ENCODE measurements at places on chromosomes 7 and 10. TPM values are rescaled to one million over a fixed set of nuclear protein-coding genes. Genes with fewer than 3 reads are reported as not detected.

The RAMP3 gene
- total RNA-seq: not detected

The ZNF777 gene
- total RNA-seq: 3.6 TPM

The PDE6C gene
- total RNA-seq: not detected

The NUTM2B gene
- under 0.01 TPM for total RNA-seq

The PLAC9 gene
- 1.6 TPM for total RNA-seq

The CAMK2B gene
- 0.18 TPM for total RNA-seq

The GPR22 gene
- total RNA-seq: not detected

The NUTM2A gene
- under 0.01 TPM for total RNA-seq

The AKR1C8 gene
- total RNA-seq: not detected

The NPFFR1 gene
- total RNA-seq: not detected

The SLC39A12 gene
- total RNA-seq: not detected

The ANXA8L1 gene
- 0.18 TPM for total RNA-seq

The SORBS1 gene
- 0.18 TPM for total RNA-seq

The TAS2R38 gene
- not detected for total RNA-seq

DNA sequence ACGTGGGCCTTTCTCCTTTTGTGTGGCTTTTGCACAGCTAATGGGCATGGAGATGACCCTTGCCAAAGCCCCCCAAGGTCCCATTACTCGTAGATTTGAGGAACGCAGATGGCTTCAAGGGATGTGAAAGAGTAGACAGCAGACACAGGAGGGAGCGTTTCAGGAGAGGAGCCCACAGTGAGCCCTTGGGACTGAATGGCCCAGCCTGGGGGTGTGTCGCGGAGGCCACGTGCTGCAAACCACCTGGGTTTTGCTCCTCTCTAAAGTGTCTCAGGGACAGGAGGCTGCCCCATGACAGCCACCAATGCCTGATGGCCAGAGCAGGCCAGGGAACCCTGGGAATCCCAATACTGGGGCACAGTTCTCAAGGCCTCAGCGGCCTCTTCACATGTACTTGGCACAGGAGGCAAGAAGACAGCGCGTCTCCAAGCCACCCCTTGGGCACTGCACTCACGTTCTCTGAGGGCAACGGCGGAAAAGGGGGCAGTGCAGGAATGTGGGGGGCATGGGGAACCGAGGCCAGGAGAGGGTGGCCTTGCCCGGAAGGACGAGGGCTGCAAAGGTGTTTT lies 185.2 kb downstream of the WDR37 start:
- no peak overlapping the region for H3K4me3 ChIP-seq

DNA sequence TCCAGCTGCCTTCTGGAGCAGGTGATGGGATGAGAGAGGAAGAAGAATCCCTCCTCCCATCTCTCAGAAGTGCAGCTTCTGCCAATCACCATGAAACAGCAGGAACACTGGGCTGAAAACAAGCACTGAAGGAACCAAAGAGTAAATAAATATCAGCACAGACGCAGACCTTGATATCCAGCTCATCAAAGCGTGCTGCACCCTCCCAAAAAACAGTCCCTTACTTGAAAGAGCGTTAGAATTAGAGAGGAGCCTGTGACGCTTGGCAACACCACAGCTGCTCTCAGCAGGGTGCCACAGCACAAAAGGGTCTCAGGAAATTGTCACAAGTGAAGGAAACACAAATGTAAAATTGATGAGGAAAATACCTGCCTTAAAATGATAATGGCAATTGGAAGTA lies 39.5 kb downstream of the KLF6 start:
- H3K4me1 ChIP-seq: peaks cover 10% of the 10 kb centered on the region
- H3K4me3 ChIP-seq: no peak overlapping the region
- no peaks in the 10 kb centered on the region for H3K36me3 ChIP-seq
- DNase-seq: no peak
- no peak overlapping the region for H3K27ac ChIP-seq

- no peak overlapping the region for H3K4me3 ChIP-seq
- no peak for DNase-seq
- H3K4me1 ChIP-seq: no peaks in the 10 kb centered on the region
Measured at GRCh38 chr7:128875523-128875948, 12.9 kb downstream of the ATP6V1F start.

- H3K4me1 ChIP-seq: peaks cover 17% of the 10 kb centered on the region
- no peaks in the 10 kb centered on the region for H3K36me3 ChIP-seq
- DNase-seq: peak; percentile 61
- no peak overlapping the region for H3K4me3 ChIP-seq
Measured at GRCh38 chr7:107692501-107692900, 31.9 kb downstream of the SLC26A4 start.

DNA sequence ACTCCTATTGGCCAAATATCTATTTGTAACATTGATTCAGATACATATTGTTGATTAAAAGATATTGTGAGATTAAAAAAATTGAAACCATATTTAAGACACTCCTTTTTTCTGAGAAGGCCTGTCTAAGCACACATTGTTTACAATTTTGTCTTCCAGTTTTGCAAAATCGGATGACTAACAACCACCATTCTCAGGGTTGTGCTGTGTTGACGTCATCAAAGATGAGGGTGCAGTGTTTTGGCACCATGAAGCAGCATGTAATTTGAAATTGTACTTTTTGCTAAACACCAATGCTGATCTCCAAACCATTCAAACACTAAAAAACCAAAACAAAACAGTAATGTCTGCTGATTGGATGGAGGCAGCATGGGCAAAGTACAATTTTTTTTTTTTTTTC lies 7.4 kb downstream of the CREB5 start:
- peak; percentile 98 for DNase-seq
- H3K27ac ChIP-seq: peak overlapping the region; percentile 6
- H3K4me1 ChIP-seq: peaks cover 4% of the 10 kb centered on the region
- H3K27me3 ChIP-seq: no peaks in the 10 kb centered on the region
- no peak overlapping the region for H3K4me3 ChIP-seq
- no peaks in the 10 kb centered on the region for H3K36me3 ChIP-seq

GRCh38 chr7:152158801-152159587 lies 133.5 kb downstream of the GALNT11 start:
- no peak overlapping the region for H3K4me3 ChIP-seq
- no peaks in the 10 kb centered on the region for H3K27me3 ChIP-seq
- H3K4me1 ChIP-seq: no peaks in the 10 kb centered on the region
- no peak for DNase-seq
- H3K36me3 ChIP-seq: peaks cover 57% of the 10 kb centered on the region

- peaks cover 6% of the 10 kb centered on the region for H3K4me1 ChIP-seq
- H3K27ac ChIP-seq: no peak overlapping the region
Measured at GRCh38 chr10:132330486-132330833, 1.5 kb upstream of the LRRC27 start.

DNA sequence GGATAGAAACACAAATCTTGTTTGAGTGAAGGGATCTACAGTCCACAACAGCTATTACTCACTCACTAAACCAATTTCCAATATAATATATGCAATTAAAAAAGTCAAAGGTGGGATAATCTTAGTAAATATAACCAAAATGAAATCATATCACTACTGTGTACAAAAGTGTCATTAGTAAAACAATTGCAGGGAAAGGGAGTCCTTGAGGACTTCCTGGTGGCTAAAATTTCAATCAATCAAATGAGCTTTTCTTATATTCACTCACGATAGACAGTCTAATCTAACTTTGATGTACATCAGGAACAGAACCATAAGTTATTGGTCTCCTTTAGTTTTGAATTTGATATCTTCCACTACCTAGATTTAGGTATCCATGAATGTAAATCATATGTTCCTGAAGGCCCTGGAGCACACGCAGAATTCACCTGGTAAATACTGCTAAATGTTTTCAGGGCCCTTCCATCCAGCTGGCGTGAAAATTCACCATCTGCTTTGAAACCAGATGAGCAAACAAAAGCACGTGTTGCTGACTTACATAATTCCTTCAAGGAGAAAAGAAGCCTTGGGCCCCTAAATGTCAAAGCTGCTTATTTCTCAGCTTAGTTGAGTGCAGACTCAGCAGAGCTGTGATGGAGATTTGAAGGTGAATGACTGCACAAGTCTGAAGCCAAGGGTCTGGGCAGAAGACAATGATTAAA lies 159.3 kb upstream of the TMEM196 start:
- no peaks in the 10 kb centered on the region for H3K4me1 ChIP-seq
- DNase-seq: no peak
- H3K36me3 ChIP-seq: no peaks in the 10 kb centered on the region
- no peaks in the 10 kb centered on the region for H3K27me3 ChIP-seq

DNA sequence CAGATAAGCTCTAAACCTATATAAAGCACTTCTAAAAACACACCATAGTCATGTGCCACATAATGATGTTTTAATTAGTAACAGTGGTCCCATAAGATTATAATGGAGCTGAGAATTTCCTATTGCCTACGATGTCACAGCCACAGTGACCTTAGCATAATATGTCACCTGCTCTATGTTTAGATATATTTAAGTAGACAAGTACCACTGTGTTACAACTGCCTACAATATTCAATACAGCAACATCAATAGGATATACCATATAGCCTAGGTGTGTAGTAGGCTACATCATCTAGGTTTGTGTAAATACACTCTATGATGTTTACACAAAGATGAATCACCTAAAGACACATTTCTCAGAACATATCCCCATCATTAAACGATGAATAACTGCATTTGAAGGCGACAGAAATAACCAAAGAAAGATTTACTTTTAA lies 24.5 kb downstream of the GPR22 start:
- H3K27me3 ChIP-seq: no peaks in the 10 kb centered on the region
- H3K4me3 ChIP-seq: no peak overlapping the region
- H3K4me1 ChIP-seq: no peaks in the 10 kb centered on the region
- no peak overlapping the region for H3K27ac ChIP-seq
- DNase-seq: peak; percentile 7
- H3K36me3 ChIP-seq: no peaks in the 10 kb centered on the region

DNA sequence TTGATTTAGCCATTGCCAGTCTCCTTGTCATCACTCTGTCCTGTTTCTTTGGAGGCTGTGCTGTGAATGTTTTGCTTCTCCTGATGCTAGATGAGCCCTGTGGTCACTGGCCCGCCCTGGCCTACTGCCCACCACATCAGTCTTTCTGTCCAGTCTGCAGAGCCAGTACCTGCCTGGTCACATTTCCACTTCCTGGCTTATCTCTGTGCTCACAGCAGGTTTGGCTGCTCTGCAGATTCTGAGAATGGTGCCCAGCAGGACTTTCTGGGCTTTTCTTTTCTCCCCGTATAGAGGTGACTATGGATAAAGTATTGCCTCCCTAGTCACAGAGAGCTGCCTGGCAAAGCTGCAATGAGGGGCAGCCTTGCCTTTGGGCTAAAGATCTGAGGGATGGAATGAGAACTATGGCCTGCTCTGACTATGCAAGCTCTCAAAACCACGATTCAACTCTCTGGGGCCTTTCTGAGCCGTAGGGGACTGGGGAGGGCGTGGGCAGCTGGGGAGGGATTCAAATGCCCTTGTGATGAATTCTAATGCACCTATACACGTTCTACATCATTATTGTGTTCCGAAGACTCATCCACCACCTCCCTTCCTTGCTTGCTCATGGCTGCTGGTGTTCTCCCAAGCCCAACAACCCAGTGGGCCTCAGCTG lies 410.4 kb upstream of the NPVF start:
- no peak for DNase-seq
- H3K27me3 ChIP-seq: no peaks in the 10 kb centered on the region
- H3K36me3 ChIP-seq: no peaks in the 10 kb centered on the region
- H3K4me3 ChIP-seq: no peak overlapping the region
- no peak overlapping the region for H3K27ac ChIP-seq

DNA sequence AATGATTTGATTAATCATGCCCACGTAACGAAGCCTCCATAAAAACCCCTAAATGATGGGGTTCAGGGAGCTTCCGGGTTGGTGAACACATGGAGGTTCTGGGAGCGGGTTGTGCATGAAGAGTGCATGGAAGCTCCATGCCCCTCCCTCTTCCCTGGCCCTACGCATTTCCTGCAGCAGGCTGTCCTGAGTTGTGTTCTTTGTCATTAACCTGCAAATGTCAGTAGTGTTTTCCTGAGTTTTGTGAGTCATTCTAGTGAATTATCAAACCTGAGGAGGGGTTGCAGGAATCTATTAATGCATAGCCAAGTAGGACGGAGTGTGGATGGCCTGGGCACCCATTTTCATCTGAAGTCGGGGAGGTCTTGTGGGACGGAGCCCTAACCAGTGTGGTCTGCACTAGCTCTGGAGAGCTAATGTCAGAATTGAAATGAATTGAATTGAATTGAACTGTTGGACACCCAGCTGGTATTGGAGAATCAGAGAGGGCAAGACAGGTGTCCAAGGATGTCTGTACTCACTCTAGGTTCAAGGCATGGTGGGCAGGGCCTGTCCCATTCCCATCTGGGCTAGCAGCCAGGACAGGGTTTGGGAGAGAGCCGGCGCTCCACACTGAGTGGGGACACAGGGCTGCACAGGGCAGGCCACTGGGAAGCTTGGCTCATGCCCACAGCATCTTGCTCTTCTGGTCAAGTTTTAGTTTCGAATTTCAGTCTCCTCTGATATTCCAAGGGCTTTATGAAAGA lies 22.3 kb upstream of the ARHGAP22 start:
- H3K4me1 ChIP-seq: peaks cover 2% of the 10 kb centered on the region
- no peak overlapping the region for H3K4me3 ChIP-seq
- DNase-seq: no peak
- no peaks in the 10 kb centered on the region for H3K27me3 ChIP-seq
- H3K36me3 ChIP-seq: no peaks in the 10 kb centered on the region

DNA sequence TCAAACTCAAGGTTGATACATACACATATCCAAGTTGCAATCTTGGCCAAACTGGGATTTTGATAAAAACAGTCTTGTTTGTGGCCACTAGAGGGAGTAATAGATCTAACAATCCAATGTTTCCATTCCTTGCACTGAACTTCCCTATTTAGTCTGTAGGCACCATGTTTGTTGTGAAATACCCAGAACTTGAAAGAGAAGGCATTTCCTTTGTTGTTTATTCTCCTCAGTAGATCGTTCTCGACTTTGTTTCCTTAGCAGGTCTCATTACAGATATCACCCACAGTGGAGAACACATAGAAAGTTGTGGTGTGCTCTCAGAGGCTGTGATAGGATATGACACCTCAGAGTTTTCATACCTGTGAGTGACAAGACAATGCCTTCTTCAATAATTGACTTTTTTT lies 70.3 kb upstream of the MXI1 start:
- H3K27ac ChIP-seq: no peak overlapping the region
- H3K36me3 ChIP-seq: peaks cover 8% of the 10 kb centered on the region
- H3K27me3 ChIP-seq: no peaks in the 10 kb centered on the region

DNA sequence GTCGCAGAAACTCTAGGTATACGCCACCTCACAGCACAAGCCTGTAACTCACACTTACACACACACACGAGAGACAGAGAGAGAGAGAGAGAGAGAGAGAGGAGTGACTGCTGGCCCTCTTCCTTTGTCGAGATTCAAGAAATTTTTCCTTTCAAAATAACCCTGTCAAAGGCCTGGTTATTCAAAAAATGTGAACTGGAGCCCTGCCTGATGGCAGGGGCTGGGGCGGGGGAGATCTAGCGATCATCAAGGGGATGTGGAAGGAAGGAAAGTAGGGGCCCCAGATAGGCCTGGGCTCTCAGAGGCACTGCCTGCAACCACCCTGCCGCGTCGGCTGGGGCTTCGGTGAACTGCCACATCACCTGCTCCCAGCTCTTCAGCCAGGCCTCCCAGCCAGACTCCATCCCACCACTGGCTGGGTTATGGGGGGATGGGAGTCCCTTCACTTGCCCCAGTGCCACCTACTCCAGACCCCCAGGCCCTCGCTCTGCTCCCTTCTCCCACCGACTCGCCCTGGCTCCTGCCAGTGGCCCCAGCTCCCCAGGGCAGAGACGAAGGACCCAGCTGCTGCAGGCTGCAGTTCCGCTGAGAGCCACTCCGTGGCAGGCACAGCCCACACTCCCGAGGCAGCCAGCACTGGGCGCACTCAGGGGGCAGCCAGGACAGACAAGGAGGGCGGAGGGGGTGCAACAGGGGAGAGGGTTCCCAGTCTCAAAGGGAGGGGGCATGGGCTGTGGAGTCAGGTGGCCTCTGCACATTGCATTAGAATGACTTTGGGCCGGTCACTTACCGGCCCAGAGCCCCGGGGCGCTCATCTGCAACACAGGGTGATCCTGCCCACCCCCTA lies 15.3 kb downstream of the KCNH2 start:
- no peaks in the 10 kb centered on the region for H3K27me3 ChIP-seq
- peak overlapping the region; percentile 79 for H3K27ac ChIP-seq
- H3K36me3 ChIP-seq: no peaks in the 10 kb centered on the region

Measured in IMR-90 (cell line).